Activated CD8-positive, alpha-beta T cell treated with anti-CD3 and anti-CD28 coated beads, Interleukin-2, amount 10 ng/mL, durations not matched to agents 7 days and 5 days (primary cell): ENCODE measurements at places on chromosomes 4 and X.

DNA sequence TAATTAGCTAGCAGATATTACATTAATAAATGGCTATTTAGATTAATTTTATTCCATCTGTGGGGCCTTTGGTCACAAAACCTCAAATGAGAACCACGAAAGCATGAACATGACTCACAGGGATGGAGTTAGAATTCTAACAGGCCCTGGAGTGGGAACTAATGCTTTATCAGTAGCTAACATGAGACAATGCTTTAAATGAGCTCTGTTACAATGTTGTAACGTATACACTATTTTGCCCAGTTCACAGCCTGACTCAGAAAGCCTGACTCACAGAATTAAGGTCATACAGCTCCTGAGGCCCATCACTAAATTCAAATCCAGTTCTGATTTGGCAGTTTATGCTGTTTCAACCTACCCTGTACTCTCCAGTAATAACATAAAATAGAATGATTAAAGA, 23.2 kb downstream of the VEGFC start:
- no peaks in the 10 kb centered on the region for H3K4me1 ChIP-seq
- no peak overlapping the region for H3K27ac ChIP-seq
- H3K27me3 ChIP-seq, result no peaks in the 10 kb centered on the region
- H3K36me3 ChIP-seq, result no peaks in the 10 kb centered on the region
- H3K4me3 ChIP-seq, result no peak overlapping the region

DNA sequence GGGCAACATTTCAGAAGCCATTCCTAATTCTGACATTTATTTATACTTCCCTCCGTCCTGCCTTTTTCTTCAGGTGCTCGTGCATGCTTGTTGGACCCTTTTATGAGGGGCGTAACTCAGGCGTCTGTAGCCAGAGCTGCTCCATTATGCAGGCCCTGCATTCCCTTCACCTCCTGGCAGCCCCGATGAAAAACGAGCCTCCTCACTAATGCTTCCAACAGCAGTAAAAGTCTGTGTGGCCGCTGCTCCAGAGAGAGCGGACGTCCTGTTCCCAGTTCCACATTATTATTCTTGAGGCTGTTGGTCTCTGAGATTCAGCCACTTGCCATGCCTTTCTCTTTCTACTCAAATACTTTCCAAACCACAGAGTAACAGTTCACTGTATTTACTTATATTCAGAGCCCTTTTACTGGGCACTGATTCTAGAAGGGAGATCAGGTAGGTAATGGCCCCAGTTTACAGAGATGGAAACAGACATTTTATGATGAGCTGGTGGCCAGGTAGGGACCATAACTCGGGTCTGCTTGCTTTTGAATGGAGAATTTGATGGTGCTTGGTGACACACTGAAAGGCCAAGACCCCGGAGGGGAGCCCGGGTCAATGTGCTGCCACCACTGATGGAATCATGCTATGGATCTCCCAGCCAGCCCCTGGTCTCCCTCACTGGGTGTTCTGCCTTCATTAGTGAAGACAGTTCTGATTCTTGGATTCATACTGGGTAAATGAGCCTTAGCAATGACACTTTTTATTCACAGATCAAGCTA, 101.0 kb downstream of the GATB start:
- H3K36me3 ChIP-seq, result no peaks in the 10 kb centered on the region
- H3K27me3 ChIP-seq, result no peaks in the 10 kb centered on the region
- H3K4me3 ChIP-seq, result no peak overlapping the region
- no peak for DNase-seq
- H3K27ac ChIP-seq, result peak overlapping the region; percentile 85

DNA sequence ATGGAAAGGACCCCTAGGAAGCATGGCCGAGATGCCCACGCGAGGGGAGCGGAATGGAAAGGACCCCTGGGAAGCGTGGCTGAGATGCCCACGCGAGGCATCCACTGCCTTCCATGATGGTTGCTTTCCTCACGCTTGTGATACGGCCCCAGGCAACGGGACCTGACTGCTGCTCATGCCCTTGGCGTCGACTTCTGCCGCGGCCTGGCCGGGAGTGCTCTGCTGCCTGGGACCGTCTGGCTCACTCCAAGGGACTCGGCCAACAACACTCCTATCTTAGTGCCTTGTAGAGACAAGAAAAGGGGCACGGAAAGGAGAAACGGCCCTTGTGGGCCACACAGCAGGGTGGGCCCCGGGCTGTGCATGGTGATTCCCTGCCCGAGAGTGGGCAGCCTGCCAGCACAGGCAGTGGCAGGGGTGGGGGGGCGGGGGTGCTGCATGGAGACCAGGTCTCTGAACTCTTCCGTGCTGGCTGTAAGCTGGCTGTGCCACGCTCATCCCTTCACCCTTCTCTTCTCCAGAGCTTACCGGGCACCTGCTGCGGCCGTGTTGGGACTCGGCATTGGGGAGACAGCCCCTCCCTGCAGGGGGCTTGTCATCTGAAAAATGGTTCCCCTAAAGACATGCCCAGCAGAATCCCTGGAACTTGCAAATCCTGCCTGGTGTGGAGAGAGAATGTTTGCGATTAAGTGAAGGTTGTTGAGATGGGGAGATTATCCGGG, 38.6 kb upstream of the HMX1 start:
- no peaks in the 10 kb centered on the region for H3K27me3 ChIP-seq
- no peak overlapping the region for H3K27ac ChIP-seq
- DNase-seq, result no peak
- no peak overlapping the region for H3K4me3 ChIP-seq

DNA sequence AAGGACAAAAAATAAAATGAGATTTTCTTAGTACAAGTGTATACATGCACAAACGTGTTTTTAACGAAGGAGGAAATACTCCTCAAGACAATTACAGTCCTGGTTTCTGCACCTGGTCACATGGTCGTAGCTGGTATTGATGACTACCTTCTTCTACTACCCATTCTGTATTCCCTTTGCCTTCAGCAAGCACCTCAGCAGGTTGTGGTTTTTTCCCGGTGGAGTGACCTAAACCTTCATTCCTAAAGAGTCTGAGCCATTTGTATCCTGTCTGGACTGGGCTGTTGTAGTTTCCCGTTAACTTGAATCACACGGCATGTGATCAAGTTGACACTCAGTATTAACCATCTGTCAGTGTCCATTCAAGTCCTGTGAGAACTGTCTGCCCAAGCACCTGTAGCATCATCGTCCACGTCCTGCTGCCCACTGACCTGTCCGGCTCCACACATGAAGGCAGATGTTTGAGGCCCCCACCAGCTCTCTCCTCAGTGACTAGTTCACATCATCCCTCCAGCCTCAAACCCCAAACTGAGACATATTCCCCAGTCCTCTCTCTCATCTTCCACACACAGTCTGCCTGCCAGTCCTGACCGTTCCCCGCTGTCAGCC, 31.1 kb upstream of the TBC1D14 start:
- H3K4me3 ChIP-seq, result no peak overlapping the region
- H3K36me3 ChIP-seq, result peaks cover 55% of the 10 kb centered on the region
- no peaks in the 10 kb centered on the region for H3K27me3 ChIP-seq
- H3K27ac ChIP-seq, result no peak overlapping the region
- peaks cover 12% of the 10 kb centered on the region for H3K4me1 ChIP-seq
- DNase-seq, result no peak

- no peaks in the 10 kb centered on the region for H3K27me3 ChIP-seq
- no peak overlapping the region for H3K4me3 ChIP-seq
- H3K27ac ChIP-seq, result no peak overlapping the region
- DNase-seq, result no peak
These were observed 1642.3 kb downstream of the C4orf33 start for GRCh38 chr4:130738233-130738632.
